ENCODE measurements at places on chromosomes 3 and 15. TPM values are rescaled to one million over a fixed set of nuclear protein-coding genes. Genes with fewer than 3 reads are reported as not detected.

GRCh38 chr15:23401627-23402026 is 45.4 kb downstream of the GOLGA6L2 start:
- DNase-seq, result no peak

DNA sequence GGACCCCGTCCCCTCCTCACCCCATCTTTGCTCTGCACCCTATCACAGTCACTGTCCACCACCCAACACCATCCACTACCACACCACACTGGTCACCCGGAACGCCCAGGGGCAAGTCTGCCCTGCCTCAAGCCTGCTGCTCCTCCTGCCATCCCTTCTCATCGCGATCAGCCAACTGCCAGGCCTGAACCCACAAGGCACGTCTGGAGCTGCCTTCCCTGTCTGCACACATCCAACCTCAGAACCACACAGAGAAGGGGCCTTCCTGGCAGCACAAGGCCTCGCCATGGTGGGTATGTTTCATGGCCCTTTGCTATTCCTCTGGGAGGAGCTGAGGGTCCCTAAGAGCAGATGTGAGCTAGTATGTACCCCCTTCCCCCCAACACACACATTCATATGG is 3.4 kb upstream of the DUSP7 start:
- peak; percentile 79 for DNase-seq

- no peak for DNase-seq
Observed at GRCh38 chr3:8745619-8746370, 12.2 kb downstream of the CAV3 start.

DNA sequence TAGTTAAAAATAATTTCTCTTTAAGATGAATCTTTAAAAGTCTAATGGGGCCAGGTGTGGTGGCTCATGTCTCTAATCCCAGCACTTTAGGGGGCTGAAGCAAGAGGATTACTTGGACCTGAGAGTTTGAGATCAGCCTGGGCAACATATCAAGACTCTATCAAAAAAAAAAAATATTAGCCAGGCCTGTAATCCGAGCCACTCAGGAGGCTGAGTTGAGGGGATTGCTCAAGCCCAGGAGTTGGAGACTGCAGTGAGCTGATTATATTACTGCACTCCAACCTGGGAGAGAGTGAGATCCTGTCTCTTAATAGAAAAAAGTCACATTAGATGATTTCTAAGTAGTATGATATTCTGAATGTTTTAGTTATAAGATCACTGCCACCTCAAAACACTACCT is 322.0 kb upstream of the MANF start:
- no peak for DNase-seq

DNA sequence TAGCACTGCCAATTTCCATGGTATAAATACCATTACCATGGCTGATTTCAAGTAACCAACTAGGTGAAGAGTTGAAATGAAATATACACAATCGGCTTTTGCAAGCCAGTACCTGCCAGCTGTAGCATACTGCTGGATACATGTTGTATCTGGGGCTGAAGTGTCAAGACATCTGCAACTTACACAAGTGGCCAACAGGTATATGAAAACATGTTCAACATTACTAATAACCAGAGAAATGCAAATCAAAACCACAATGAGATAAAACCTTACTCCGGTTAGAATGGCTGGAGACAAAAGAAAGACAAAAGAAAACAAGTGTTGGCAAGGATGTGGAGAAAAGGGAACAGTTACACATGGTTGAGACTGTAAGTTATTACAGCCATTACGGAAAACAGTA is 11.6 kb downstream of the ATOSA start:
- peak; percentile 82 for DNase-seq

DNA sequence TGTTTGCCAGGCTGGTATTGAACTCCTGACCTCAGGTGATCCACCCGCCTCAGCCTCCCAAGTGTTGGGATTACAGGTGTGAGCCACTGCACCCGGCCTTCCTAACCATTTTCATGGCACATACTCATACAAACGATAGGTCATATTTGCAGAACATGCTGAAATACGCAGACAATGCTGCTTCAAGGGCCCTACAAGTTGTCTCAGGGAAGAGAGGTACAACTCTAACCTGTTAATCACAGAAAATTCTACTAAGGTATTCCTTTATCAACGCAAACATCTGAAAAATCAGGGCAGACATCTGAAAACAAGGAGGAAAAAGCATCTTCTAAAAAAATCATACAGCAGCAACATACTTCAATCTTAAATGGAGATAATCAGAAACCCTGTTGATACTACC is 39.9 kb downstream of the RAF1 start:
- DNase-seq, result no peak

GRCh38 chr15:48940508-48940907 is 23.2 kb downstream of the SHC4 start:
- DNase-seq, result peak; percentile 97

DNA sequence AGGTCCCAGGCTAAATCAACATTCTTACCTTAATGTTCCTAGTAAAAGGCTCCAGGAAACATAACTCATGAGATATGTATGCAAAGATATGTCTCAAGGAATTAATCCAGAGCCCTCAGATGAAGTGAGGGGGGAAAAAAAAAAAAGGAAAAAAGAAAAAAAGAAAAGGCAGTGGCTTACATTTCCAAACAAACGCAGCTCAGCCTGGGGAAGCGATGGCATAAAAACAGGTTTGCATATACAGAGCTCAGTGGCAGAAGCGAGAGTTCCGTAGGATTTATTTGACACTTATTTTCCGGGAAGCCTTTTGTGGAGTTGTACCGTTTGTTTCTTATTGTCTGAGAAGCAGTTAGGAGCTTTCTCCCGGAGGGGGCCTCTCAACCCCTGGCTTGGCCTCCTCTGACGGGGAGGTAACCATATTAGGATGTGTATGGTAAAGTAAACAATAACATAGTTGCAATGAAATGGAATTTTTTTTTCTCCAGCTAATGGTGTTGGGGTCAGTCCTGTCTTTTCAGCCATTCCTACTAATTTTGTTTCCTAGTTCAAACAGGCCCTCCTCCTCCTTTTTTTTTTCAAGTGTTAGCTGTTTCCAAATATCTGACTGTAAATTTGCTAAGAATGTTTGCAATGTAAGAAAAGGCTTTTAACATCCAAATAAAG is 338.6 kb downstream of the FOXP1 start:
- DNase-seq, result no peak

DNA sequence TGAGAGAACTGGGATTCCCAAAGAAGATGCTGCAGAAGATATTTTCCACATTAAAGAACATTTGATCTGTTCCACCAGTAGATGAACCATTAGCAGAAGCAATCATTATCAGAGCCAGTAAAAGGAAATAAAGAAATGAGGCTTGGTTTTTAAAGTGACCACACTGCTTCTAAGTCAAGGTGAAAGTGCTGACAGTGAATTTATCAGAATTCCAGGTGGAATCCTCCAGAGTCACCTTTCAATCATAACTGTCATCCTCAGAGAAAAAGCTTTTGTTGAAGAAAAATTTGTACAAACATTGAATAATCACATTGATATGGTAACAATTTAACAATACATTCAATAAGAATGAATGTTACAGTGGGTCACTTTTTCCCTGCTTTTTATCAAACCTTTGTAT is 99.8 kb downstream of the GREM1 start:
- DNase-seq, result no peak

DNA sequence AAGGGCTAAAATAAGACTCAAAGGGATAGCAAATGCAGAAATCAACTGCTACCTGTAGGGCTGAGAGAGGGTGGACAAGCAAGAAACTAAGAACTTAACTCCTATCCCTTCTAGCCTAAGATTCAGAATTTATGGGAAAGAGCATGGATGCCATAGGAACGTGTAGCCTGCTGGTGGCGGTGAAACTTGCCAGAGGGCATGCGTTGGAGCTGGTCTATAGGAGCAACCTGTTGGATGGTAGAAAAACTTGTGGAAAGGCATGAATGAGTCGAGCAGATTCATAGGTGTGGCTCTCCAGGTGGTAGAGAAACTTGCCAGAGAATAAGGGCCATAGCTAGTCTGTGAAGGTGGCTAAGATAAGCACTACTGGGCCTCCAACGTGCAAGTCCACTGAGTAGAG is 137.2 kb downstream of the DOCK3 start:
- DNase-seq, result no peak

DNA sequence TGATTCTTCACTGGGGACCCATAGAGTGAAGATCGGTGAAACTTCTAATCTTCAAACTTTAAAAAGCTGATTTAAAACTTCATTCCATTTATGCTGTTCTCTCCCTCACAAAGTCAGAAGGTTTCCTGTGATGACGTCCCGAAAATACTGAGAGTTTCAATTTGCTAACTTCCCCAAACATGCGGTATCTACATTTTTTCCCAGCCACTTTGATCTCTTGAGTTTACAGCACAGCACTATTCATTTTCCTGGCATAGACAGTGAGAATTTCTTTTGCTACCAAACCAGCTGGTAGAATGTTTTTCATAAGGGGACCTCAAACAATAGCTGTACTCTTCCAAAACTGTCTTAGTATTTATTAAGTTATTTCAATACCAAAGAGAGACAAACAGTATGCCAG is 156.8 kb downstream of the LSAMP start:
- DNase-seq, result no peak

DNA sequence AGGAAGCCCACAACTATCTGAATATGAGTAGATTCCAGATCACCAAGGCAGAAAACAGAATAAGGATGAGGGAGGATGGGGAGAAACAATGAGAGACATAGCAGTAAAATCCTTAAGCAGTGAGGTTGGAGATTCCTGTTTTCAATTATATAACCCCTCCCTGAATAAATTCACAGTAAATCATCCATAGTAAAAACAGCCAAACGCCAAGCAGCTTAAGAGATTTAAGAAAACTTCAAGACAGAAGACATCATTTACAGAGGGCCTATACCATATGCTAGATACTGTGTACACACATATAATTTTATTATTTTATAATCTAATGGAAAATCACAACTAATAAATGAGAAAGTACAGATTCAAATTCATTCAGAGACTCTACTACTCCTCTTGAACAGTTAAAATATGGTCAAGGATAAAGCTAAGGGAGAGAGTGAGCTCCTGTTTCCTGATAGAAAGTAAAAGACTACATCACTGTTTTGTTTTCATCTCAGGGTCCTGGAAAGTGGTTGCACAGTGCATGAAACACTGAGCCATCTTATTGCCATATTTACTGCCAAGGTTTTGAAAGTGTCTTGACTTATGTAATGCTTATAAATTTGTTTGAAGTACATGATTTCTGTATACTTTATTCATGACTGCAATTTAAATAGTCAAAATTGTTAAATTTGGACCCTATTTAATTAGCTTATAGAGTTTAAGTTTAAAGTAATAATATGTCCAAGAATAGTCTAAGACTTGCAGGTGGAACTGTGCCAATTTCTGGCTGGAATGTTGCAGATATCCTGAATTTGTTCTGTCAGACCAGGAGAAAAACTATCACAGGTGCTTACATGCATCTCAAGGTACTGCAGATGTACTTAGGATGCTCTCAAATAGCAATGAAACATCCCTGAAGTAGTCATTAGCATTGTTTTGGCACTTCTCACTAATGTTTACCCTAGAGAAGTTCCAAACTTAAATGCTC is 141.4 kb downstream of the TBL1XR1 start:
- no peak for DNase-seq

- no peak for DNase-seq
Observed at GRCh38 chr3:56209982-56210751, 258.1 kb downstream of the ERC2 start.

DNA sequence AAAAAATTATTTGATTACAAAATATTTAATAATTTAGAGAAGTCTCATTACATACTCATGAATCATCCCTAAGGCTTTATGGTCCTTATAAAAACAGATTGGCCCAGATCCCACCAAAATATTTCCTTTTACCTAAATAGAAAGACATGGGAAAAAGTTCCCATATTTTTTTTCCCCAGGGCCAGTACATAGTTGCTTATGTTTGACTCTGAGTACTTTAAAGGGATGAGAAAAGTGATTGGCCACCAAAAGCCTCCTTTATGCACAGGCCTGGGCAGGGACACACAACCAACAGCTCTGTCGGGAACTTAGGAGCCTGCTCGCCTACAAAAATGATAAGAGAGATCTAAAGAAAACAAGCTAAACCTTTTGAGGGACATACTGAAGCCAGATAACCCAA is 22.3 kb downstream of the KCNAB1 start:
- DNase-seq, result no peak

- DNase-seq, result no peak
Observed at GRCh38 chr3:187963677-187964385, 190.1 kb upstream of the LPP start.

DNA sequence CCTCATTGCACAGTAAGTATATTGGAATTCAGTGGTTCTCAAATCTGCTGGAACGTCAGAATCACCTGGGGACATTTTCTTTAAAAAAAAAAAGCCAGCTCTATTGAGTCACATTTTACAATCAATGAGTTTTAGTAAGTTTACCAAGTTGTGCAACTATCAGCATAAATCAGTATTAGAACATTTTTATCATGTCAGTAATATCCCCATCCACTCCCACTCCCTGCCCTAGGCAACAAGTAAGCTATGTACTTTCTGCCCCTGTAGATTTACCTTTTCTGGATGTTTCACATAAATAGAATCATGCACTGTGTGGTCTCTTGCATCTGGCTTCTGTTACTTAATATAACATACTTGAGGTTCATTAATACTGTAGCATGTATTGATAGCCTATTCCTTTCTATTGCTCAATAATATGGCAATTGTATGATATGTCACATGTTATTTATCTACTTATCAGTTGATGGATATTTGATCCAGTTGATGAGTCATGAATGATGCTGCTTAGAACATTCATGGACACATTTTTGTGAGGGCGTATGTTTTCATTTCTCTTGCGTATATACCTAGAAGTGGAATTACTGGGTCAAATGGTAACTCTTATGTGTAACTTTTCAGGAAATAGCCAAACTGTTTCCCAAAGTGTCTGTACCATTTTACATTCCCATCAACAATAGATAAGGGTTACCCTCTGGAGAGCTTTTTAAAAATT is 180.5 kb downstream of the THSD4 start:
- peak; percentile 93 for DNase-seq

- DNase-seq, result peak; percentile 66
Observed at GRCh38 chr15:51750792-51751696, at the start of gene TMOD2. TSS of gene TMOD2 (plus strand) at chr15:51751597. CDS start at chr15:51766442, 14,845 bp downstream.

DNA sequence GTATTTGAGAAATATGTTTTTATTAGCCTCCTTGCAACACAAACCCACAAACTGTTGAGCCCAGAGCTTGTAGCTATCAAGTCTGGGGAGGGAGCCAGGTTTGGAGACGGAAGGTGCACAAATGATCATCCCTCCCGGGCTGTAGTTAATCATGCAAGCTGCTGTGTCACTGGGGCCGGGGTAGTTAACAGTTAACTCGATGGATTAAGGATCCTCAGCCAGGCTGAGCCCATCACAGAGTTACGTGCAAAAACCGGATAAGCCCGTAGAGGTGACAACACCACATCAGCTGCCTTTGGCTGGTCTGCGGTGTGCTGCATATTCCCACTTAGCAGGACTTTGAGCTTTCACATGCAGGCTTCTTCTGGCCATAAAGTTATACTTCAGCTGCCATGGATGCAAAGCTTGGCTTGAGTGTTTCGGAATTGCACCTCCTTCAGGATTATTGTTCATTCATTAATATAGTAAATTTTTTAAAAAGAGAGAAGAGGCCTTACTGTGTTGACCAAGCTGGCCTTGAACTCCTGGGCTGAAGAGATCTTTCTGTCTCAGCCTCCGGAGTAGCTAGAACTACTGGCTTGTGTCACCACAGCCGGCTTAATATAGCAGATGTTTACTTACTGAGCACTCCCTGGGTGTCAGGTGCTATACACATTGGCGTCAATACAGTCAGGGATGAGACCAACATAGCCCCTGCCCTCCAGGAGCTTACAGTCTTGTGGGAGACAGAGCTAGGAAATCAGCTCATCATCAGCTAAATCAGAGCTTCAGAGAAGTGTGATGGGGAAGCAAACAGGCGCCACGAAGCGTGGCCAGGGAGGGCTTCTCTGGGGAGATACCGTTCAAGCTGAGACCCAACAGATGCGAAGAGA is 226.8 kb upstream of the BHLHE40 start:
- DNase-seq, result peak; percentile 36

The CYP1A1 gene
- total RNA-seq, result 20.0 TPM

The MST1R gene
- 7.7 TPM for total RNA-seq

The ACAN gene
- total RNA-seq, result under 0.01 TPM

The PCSK6 gene
- 1.7 TPM for total RNA-seq

The RASL12 gene
- total RNA-seq, result not detected

All from mammary epithelial cell (primary cell).